ENCODE measurements at places on chromosomes 7 and 10. TPM values are rescaled to one million over a fixed set of nuclear protein-coding genes. Genes with fewer than 3 reads are reported as not detected.

- DNase-seq, result no peak
- no peak overlapping the region for H3K4me3 ChIP-seq
- peaks cover 11% of the 10 kb centered on the region for H3K4me1 ChIP-seq
- no peaks in the 10 kb centered on the region for H3K27me3 ChIP-seq
- H3K27ac ChIP-seq, result no peak overlapping the region
Observed at GRCh38 chr10:103991393-103992128, 24.6 kb downstream of the SLK start.

GRCh38 chr7:157574914-157575586 is 238.2 kb downstream of the DNAJB6 start:
- no peak overlapping the region for H3K27ac ChIP-seq
- peaks cover 11% of the 10 kb centered on the region for H3K4me1 ChIP-seq
- H3K4me3 ChIP-seq, result no peak overlapping the region
- no peak for DNase-seq

- DNase-seq, result no peak
- H3K4me3 ChIP-seq, result no peak overlapping the region
- H3K36me3 ChIP-seq, result no peaks in the 10 kb centered on the region
- no peaks in the 10 kb centered on the region for H3K27me3 ChIP-seq
Observed at GRCh38 chr7:140249036-140249806, 72.4 kb upstream of the KDM7A start.

The PAPSS2 gene
- total RNA-seq, result not detected

The PNLIP gene
- not detected for total RNA-seq

The C10orf62 gene
- not detected for total RNA-seq

DNA sequence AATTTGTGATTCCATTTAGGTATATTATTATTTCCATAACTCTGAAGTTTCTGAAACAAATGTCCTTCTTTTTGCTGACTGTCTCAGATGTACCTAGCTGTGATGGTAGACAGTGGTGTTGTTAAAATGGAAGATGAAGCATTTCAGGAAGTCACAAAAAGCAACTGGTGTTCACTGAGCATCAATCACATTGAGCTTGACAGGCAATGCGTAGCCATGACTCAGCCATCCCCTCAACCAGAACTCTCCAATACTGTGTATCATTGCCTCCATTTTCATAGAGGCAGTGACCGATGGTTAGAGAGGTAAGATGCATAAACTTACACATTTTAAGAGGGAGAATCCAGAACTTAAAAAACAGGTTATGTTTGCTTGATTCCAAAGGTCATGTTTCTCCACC is 434.0 kb downstream of the INHBA start:
- no peak overlapping the region for H3K4me3 ChIP-seq
- no peak overlapping the region for H3K27ac ChIP-seq
- H3K27me3 ChIP-seq, result no peaks in the 10 kb centered on the region
- H3K36me3 ChIP-seq, result no peaks in the 10 kb centered on the region
- no peak for DNase-seq
- no peaks in the 10 kb centered on the region for H3K4me1 ChIP-seq

The GRM3 gene
- total RNA-seq, result not detected

GRCh38 chr10:7484456-7485243 is 73.8 kb upstream of the SFMBT2 start:
- H3K36me3 ChIP-seq, result no peaks in the 10 kb centered on the region
- H3K4me3 ChIP-seq, result peak overlapping the region; percentile 76
- no peak for DNase-seq
- H3K4me1 ChIP-seq, result peaks cover 64% of the 10 kb centered on the region
- no peaks in the 10 kb centered on the region for H3K27me3 ChIP-seq

GRCh38 chr7:26343320-26343832 is 51.7 kb downstream of the SNX10 start:
- H3K4me3 ChIP-seq, result no peak overlapping the region
- peaks cover 43% of the 10 kb centered on the region for H3K36me3 ChIP-seq
- no peak for DNase-seq
- peaks cover 61% of the 10 kb centered on the region for H3K4me1 ChIP-seq
- no peak overlapping the region for H3K27ac ChIP-seq

- H3K27ac ChIP-seq, result no peak overlapping the region
- no peaks in the 10 kb centered on the region for H3K27me3 ChIP-seq
- H3K4me1 ChIP-seq, result no peaks in the 10 kb centered on the region
- no peaks in the 10 kb centered on the region for H3K36me3 ChIP-seq
- no peak for DNase-seq
- no peak overlapping the region for H3K4me3 ChIP-seq
Observed at GRCh38 chr7:126937171-126937570, 315.6 kb downstream of the GRM8 start.

The TRIM50 gene
- total RNA-seq, result not detected

The FAM25G gene
- not detected for total RNA-seq

GRCh38 chr10:60003651-60004523 is 97.5 kb upstream of the CCDC6 start:
- no peak for DNase-seq
- H3K36me3 ChIP-seq, result no peaks in the 10 kb centered on the region
- no peak overlapping the region for H3K27ac ChIP-seq
- no peak overlapping the region for H3K4me3 ChIP-seq
- H3K27me3 ChIP-seq, result peaks cover 5% of the 10 kb centered on the region

DNA sequence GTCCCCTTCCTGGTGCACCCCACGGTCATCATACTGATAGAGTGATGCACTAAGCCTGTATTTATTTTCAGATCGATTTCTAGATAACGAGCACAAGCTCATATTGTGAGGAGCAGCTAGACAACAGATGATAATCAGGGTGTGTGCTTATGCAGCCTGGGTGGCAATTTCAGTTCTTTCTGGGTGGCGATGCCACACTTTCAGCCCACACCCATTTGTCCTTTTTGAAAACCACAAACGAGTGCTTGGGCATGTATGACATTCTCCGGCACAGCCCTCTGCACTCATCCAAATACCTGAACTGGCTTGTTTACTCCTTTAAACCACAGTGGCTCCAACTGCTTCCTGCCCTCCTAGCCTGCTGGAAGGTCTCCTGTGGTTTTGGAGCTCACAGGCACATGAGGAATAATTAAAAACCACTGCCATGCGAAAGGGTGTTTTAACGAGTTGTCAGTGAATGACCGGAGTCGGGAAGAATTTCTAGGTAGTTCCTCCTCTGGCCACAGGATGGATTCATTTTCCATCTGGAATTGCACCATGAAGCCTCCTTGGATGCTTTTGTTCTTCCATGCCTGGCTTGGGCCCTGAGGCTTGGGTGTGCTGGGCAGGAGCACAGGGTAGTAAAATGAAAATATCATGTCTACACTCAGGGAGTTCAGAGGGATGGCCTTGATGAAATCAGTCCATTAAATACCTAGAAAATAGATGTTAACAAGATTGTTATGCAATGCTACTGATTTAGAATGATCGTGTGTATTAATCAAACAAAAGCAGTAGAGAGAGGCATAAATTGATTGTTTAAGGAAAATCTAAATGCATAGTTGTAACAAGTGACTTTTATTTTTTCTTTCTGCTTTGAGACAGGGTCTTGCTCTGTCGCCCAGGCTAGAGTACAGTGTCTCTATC is 52.4 kb upstream of the ITGB1 start:
- peaks cover 6% of the 10 kb centered on the region for H3K27me3 ChIP-seq
- H3K4me1 ChIP-seq, result peaks cover 36% of the 10 kb centered on the region
- H3K4me3 ChIP-seq, result no peak overlapping the region
- peak overlapping the region; percentile 31 for H3K27ac ChIP-seq
- no peak for DNase-seq

- no peak for DNase-seq
- H3K27me3 ChIP-seq, result no peaks in the 10 kb centered on the region
- peaks cover 48% of the 10 kb centered on the region for H3K4me1 ChIP-seq
- no peak overlapping the region for H3K27ac ChIP-seq
Observed at GRCh38 chr7:149022756-149023360, 5.4 kb downstream of the PDIA4 start.

- no peak for DNase-seq
- H3K4me1 ChIP-seq, result peaks cover 4% of the 10 kb centered on the region
- no peaks in the 10 kb centered on the region for H3K36me3 ChIP-seq
- H3K4me3 ChIP-seq, result no peak overlapping the region
Observed at GRCh38 chr7:73838642-73839041, 3.7 kb downstream of the METTL27 start.

The DYNC1I1 gene
- not detected for total RNA-seq

GRCh38 chr7:140902303-140902953 is 22.3 kb downstream of the BRAF start:
- DNase-seq, result no peak
- H3K27me3 ChIP-seq, result no peaks in the 10 kb centered on the region
- H3K36me3 ChIP-seq, result peaks cover 18% of the 10 kb centered on the region
- H3K4me1 ChIP-seq, result peaks cover 76% of the 10 kb centered on the region

DNA sequence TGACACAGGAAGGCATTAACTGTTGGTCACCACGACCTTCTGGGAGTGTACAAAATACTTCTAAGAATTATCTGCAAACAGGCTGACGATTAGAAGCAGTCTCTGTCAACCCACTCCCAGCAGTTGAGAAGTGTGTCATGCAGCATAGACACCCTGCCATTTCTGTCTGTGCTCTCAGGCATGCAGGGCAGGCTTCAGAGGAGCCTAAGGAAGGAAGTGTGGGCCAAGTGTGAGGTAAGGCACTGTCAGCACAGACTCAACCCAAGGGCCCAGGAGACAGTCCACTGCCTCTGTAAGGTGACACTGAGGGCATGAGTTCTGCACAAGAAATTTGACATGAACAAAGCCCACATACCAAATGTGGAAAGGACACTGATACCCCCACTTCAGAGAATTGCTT is 109.0 kb upstream of the VIPR2 start:
- no peak overlapping the region for H3K27ac ChIP-seq
- H3K36me3 ChIP-seq, result no peaks in the 10 kb centered on the region
- H3K27me3 ChIP-seq, result no peaks in the 10 kb centered on the region
- H3K4me3 ChIP-seq, result no peak overlapping the region
- DNase-seq, result no peak

GRCh38 chr10:86269332-86269731 is 97.3 kb downstream of the GRID1 start:
- H3K27ac ChIP-seq, result no peak overlapping the region
- H3K4me3 ChIP-seq, result no peak overlapping the region
- H3K27me3 ChIP-seq, result peaks cover 25% of the 10 kb centered on the region
- no peaks in the 10 kb centered on the region for H3K4me1 ChIP-seq

GRCh38 chr10:103466734-103467133 is 8.0 kb upstream of the CALHM1 start:
- no peak overlapping the region for H3K4me3 ChIP-seq
- H3K27me3 ChIP-seq, result no peaks in the 10 kb centered on the region
- H3K4me1 ChIP-seq, result peaks cover 56% of the 10 kb centered on the region
- no peaks in the 10 kb centered on the region for H3K36me3 ChIP-seq
- peak overlapping the region; percentile 96 for H3K27ac ChIP-seq

The CTAGE8 gene
- 0.64 TPM for total RNA-seq

- H3K4me1 ChIP-seq, result peaks cover 16% of the 10 kb centered on the region
- H3K36me3 ChIP-seq, result no peaks in the 10 kb centered on the region
- DNase-seq, result no peak
- no peak overlapping the region for H3K27ac ChIP-seq
- no peak overlapping the region for H3K4me3 ChIP-seq
Observed at GRCh38 chr10:98312822-98313221, 44.8 kb upstream of the LOXL4 start.

The MSS51 gene
- total RNA-seq, result 5.2 TPM

The POU6F2 gene
- total RNA-seq, result 0.24 TPM

DNA sequence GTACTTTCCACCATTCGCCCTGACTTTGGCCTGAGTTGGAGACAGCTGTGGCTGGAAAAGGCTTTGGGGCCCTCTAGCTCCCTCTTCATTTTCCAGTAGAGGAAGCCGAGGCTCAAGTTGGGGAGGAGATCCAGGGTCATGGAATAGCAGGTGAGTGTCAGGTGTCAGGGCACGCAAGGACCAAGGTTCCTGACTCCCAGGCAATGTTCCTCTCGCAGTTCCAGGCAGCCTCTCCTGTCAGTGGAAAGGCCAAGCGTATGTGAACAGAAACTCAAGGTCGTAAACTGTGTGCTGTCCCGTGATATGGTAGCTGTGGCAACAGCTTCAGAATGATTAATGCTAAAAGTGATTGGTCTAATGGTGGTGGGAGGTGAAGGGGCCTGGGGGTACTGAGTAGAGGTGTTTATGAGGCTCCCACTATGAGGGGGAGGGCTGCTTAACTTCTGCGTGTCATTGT is 13.2 kb downstream of the ADAMTS14 start:
- DNase-seq, result no peak
- H3K4me1 ChIP-seq, result peaks cover 7% of the 10 kb centered on the region
- no peaks in the 10 kb centered on the region for H3K27me3 ChIP-seq
- H3K4me3 ChIP-seq, result no peak overlapping the region
- no peak overlapping the region for H3K27ac ChIP-seq

- H3K27me3 ChIP-seq, result no peaks in the 10 kb centered on the region
- H3K4me1 ChIP-seq, result peaks cover 22% of the 10 kb centered on the region
- H3K4me3 ChIP-seq, result no peak overlapping the region
- no peak for DNase-seq
Observed at GRCh38 chr7:127946111-127946510, 85.1 kb downstream of the LRRC4 start.

DNA sequence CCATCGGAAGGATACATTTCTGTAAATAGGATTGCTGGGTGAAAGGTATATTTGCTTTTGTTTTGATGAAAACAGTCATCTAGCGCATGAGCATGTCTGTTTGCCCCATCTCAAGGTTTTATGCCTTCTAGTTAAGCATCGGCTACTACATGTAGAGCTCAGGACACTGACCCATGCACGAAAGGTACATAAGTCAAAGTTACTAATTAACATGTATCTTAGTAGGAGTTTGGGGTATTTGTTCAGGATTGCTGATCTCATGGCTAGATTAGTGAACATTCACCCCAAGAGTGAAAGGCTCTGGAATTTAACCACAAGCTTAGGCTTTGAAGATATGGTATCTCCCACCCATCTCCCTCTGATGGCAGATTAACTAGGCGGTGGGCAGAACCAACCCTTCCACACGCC is 91.5 kb downstream of the RBM20 start:
- no peaks in the 10 kb centered on the region for H3K36me3 ChIP-seq
- no peak overlapping the region for H3K27ac ChIP-seq
- no peak overlapping the region for H3K4me3 ChIP-seq
- H3K27me3 ChIP-seq, result peaks cover 50% of the 10 kb centered on the region

The ADAM12 gene
- total RNA-seq, result 0.84 TPM

The ANKMY2 gene
- total RNA-seq, result 9.4 TPM

The HOXA11 gene
- total RNA-seq, result not detected

The ZNF804B gene
- total RNA-seq, result not detected

The TMEM184A gene
- total RNA-seq, result not detected

- no peak overlapping the region for H3K4me3 ChIP-seq
- no peaks in the 10 kb centered on the region for H3K4me1 ChIP-seq
- no peak for DNase-seq
- H3K27me3 ChIP-seq, result no peaks in the 10 kb centered on the region
Observed at GRCh38 chr10:93259126-93259525, 185.4 kb downstream of the CYP26A1 start.

- peak overlapping the region; percentile 78 for H3K4me3 ChIP-seq
- H3K4me1 ChIP-seq, result peaks cover 77% of the 10 kb centered on the region
- no peak for DNase-seq
- H3K27ac ChIP-seq, result peak overlapping the region; percentile 92
Observed at GRCh38 chr10:72318418-72319262, 36.1 kb downstream of the DNAJB12 start.

- DNase-seq, result no peak
- peaks cover 27% of the 10 kb centered on the region for H3K4me1 ChIP-seq
- peak overlapping the region; percentile 56 for H3K27ac ChIP-seq
- H3K36me3 ChIP-seq, result no peaks in the 10 kb centered on the region
Observed at GRCh38 chr7:12635830-12636229, 51.6 kb upstream of the ARL4A start.

The NXPH1 gene
- not detected for total RNA-seq

- H3K4me1 ChIP-seq, result peaks cover 16% of the 10 kb centered on the region
- H3K27ac ChIP-seq, result no peak overlapping the region
- no peak overlapping the region for H3K4me3 ChIP-seq
- H3K36me3 ChIP-seq, result no peaks in the 10 kb centered on the region
- H3K27me3 ChIP-seq, result no peaks in the 10 kb centered on the region
Observed at GRCh38 chr10:119100434-119101238, 3.3 kb upstream of the DENND10 start.

Data from activated B cell treated with CpG ODN at 0.5 μM for 24 hours (primary cell).